ENCODE measurements at places on chromosomes 2 and 18.

- DNase-seq: no peak
Observed at GRCh38 chr2:74439803-74440377, 1.8 kb downstream of the RTKN start.

GRCh38 chr2:39632876-39633275, 32.8 kb upstream of the TMEM178A start:
- no peak for DNase-seq

GRCh38 chr2:209988010-209988409, 14.4 kb upstream of the RPE start:
- no peak for DNase-seq

- no peak for DNase-seq
Observed at GRCh38 chr2:48175254-48175653, 269.0 kb upstream of the FBXO11 start.

DNA sequence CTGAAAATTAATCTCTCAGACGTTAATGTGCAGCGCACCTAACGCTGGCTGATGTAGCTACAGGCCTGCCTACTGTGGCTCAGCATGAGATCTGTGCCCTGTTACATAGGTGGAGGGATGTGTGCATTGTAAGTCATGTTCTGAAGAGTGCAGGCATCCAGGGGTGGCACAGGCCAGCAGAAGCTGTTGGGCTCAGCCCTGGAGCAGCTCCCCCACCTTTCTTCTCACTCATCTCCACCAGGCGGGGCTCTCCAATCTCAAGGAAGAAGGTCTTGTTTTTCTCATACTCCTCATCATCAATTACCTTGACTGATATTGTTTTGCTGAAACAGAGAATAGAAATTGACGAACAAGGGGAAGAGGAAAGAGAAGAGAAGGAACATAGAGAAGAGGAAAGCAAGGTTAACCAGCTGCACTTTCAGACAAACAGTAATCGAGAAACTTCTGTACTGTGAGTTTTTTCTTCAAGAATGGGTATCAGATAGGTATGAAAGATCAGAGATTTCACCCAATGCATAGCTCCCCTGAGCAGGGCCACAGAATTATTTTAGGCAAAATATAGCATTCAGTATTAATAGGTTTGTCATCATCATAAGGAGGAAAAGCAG, 273.6 kb downstream of the SLC8A1 start:
- no peak for DNase-seq

DNA sequence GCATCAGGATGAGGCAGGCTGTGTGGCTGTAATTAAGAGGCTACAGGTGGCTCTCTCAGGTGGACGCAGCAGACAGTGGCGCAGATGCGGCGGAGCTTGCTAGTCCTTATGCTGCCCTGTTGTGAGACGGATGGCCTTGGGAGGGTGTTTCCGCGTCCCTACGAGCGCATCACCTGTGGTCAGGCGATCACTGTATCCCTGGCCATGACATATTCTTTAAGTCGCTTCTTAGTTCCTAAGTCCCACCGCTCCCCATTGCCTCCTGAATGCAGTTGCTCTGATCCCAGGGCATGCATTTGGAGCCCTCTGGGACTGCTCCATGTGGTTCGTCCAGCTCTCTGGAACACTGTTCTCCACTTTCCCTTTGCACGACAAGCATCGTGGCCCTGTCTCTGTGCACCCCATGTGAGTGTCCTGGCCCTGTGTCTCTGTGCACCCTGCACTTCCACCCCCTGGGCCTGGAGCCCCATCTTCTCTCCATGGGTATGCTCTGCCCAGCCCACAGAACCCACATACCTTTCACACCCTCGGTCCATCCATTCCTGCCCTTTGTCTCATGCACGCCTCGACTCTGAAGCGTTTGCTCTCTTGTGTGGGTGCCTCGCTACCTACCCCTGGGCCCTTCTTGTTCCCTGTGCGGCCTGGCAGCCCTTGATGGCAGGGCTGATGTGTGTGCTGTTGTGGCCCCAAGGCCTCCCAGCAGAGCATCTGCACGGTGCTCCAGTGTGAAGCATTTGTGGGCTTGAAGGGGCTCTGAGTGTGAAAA, 74.4 kb downstream of the SH3RF3 start:
- no peak for DNase-seq

GRCh38 chr2:67289271-67289670, 107.9 kb upstream of the ETAA1 start:
- no peak for DNase-seq

GRCh38 chr2:15588329-15588919, 3.2 kb upstream of the DDX1 start:
- peak; percentile 81 for DNase-seq

DNA sequence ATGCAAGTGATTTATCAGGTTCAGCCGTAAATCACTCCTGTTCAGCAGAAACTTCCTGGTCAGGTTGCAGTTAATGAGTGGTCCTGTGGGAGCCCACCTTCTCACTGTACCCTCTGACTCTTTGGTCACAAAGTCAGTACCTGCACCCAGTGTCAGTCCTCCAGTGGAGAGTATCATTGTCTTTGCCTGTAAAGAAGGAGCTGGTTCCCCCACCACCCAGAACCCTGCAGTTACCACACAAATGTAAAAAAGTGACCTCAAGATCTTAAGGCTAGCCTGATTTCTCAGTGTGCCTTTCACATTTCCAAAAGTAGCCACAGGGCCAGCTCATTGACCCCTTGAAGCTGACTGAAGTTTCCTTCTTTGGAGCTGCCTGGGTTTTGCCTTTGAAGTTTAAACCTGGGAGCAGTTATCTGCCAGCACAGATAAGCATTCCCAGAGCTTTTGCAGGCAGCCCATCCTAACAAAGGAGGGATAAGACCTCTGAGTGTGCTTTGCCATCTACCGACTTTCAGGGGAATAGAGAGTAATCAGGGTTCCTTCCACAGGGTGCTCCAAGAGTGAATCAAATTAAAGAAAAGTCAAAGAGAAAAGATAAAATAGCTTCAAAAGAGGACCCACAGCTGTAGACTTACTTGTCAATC, 725.2 kb downstream of the CPS1 start:
- no peak for DNase-seq

GRCh38 chr2:148928395-148928794, 53.4 kb downstream of the KIF5C start:
- no peak for DNase-seq

GRCh38 chr2:61042807-61043206, 22.9 kb upstream of the SANBR start:
- DNase-seq: no peak

GRCh38 chr2:95734976-95735890, 143.4 kb downstream of the TRIM43 start:
- no peak for DNase-seq

GRCh38 chr2:127049927-127050802, 56.8 kb downstream of the BIN1 start:
- peak; percentile 65 for DNase-seq

DNA sequence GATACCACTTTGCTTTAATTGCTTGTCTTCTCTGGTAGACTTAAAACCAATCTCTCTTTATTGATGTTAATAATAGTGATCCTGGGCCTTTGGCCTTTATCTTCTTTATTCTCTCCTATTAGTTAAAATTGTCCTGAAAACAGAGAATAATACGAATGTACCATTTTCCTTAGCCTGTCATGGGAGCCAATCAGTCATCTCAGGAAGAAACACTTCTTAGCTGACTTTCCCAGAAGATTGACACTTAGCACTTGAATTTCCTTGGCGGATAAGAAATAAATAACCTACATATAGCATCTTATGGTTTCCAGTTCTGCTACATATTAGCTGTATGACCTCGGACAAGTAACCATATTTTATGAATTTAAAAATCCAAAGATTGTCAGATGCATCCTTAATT, 338.4 kb upstream of the SLC14A2 start:
- DNase-seq: no peak

GRCh38 chr2:19881908-19882265, 19.9 kb downstream of the TTC32 start:
- no peak for DNase-seq

DNA sequence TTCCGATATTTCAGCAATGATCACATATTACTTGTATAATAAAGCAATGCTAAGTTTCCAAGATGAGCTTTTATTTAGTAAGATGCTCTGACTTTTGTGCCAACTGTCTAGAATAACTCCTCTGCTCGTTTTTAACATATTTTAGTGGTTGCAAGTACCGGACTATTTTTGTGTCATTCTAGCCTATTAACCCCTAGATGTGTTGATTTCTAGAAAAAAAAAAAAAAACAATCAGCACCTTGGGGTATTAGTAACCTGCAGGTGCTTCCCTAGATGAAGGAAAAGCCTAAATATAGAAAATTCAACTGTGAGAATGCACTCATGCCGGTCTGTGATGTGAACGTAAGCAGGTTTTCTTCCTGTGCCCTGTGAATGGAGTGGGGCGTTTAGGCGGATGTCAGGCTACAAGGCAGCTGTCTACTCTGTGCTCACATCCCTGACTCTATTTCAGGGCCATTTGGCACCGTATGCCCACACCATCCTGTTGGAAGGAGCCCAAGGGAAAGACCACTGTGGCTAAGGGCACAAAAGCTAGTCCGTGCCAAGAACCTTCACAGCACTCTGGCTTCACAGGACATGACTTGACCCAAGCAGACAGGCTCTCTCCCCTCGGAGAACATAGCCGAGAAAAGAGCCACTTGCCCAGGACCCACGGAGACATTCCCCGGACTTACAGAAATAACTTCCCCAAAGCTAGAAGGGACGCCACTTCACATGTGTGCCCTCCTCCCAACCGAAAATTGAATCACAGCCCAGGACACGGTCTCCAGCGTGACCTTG, 60.9 kb upstream of the AGAP1 start:
- peak; percentile 56 for DNase-seq

GRCh38 chr2:230986520-230987136, 9.3 kb upstream of the SPATA3 start:
- DNase-seq: no peak

- peak; percentile 59 for DNase-seq
Observed at GRCh38 chr18:25112821-25113434, 239.0 kb downstream of the ZNF521 start.

DNA sequence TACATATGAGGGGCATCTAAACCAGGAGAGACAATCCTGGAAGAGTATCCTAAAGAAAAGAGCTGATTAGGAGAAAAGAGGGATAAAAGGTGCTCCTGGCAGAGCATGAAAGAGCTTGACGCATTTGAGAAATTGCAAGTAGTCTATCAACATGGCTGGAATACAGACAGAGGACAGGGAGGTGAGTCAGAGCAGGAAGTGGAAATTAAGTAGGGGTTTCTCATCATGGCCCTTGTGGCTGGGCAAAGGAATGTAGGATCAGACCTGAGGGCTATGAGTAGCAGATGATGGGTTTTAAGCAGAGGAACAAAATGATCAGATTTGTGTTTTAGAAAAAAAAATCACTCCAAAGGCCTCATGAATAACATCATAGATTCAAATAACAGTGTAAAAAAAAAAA, 49.2 kb upstream of the UGP2 start:
- no peak for DNase-seq

DNA sequence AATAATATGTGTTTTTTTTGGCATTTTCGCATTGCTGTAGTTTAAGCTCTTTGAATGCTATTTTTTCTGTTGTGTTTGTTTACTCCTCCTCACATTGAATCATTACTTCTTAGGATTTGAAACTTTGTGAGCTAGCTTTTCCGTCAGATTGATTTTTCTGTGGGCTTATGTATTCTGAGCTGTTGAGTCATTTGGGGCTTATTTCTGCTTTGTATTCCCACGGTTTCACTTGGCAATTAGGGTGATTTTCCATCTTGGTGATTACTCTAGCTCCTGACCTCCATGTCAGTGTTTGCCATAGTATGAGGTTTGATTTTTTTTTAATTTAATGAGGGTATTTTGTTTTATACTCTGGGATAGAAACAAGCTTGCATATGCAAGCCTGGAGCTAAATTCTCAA, 200.0 kb downstream of the CCDC102B start:
- no peak for DNase-seq

DNA sequence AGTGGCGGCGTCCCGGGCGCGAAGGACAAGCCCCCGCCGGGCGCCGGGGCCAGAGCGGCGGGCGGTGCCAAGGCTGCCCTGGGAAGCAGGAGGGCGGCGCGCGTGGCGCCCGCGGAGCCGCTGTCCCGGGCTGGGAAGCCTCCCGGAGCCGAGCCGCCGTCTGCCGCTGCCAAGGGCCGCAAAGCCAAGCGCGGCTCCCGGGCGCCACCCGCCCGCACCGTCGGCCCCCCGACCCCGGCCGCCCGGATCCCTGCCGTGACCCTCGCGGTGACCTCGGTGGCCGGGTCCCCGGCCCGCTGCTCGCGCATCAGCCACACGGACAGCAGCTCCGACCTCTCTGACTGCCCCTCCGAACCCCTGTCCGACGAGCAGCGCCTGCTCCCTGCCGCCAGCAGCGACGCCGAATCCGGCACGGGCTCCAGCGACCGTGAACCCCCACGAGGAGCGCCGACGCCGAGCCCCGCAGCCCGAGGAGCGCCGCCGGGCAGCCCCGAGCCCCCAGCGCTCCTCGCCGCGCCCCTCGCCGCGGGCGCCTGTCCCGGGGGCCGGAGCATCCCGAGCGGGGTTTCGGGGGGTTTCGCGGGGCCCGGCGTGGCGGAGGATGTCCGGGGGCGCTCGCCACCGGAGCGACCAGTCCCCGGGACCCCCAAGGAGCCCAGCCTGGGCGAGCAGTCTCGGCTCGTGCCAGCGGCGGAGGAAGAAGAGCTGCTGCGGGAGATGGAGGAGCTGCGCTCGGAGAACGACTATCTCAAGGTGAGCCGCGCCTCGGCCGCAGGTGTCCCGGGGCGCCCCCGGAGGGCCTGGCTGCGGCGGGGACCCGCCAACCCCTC, 820 bp downstream of the MTCL1 start:
- DNase-seq: peak; percentile 4

GRCh38 chr2:39521876-39522517, 84.9 kb upstream of the MAP4K3 start:
- DNase-seq: no peak

DNA sequence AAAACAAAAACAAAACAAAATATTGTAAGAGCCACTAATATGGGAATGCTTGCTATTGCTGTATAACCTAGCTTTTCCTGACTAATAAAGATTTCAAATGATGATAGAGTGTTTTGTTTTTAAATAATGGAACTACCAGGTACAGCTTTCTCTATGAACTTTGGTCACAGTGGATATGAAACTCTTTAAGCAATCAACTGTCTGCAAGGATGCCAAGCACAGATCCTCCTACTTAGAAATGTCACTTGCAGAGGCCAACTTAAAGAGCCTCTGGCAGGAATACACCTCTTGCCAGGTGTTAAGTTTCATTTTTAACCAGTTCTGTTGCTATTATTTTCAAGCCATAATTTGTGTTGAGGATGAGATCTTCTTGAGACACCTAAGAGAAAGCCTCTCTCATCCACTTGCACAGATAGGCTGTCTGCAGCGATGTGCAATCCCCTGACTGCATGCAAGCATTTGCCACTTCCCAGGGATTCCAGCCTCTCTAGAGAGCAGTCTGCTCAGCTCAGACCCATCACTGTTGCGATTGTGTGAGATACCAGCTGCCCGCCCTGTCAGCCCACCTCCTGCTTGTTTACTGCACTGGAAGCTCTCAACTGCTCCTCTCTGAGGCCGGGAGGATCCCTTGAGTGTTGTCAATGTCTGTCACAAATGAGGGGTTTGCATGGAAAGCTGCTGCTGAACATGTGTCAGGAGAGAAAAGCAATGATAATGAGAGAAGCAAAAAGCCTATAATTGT, 86.1 kb upstream of the SCG2 start:
- no peak for DNase-seq
